ENCODE measurements at places on chromosomes 16 and 17. TPM values are rescaled to one million over a fixed set of nuclear protein-coding genes. Genes with fewer than 3 reads are reported as not detected.

Gene MT1M
- total RNA-seq = not detected

DNA sequence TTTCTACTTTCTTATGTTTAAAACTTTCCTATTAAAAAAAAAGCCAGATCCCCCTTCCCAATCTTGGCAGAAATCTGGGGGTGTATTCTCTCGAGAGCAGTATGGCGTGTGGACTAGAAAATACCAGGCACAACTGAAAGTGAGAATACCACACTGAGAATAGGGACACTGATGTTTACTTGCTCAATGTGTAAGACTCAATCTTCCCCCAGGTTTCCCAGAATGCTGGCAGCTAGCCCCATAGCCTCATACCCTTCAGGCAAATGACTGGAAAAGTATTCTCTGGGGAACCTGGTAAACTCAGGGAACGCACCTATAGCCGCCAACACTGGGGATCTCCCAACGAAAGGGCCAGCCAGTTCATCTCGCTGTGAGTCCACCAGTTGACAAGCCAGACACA, 15.3 kb downstream of the ZZEF1 start:
- DNase-seq = no peak

GRCh38 chr17:42363231-42363630, 25.0 kb downstream of the STAT3 start:
- DNase-seq = no peak

- DNase-seq = no peak
Measured at GRCh38 chr16:83856792-83857191, 42.1 kb upstream of the MLYCD start.

DNA sequence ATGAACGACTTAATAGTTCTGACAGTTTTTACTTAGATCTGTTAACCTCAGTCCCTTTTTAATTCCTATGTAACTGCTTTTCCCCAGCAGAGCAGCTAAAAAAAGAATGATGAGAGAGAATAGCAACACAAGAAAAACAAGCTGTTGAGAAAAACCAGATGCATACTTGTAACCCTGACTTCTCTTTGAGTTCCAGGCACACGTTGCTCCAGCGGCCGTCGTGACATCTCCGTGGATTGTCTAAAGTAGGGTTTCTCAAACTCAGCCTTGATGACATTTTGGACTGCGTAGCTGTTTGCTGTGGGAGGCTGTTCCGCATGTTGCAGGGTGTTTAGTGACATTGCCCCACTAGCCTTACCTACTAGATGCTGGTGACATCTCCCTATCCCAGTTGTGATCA, 324.0 kb downstream of the SNX29 start:
- DNase-seq = no peak

Measured in activated naive CD4-positive, alpha-beta T cell treated with anti-CD3 and anti-CD28 coated beads for 36 hours (primary cell).